GM23248 (cell line): ENCODE measurements at places on chromosomes 6 and 20. TPM values are rescaled to one million over a fixed set of nuclear protein-coding genes. Genes with fewer than 3 reads are reported as not detected.

Gene FRMD1
- total RNA-seq, result not detected in 2 replicates

Gene TPD52L2
- 198 and 214 TPM in 2 replicates for total RNA-seq

Gene PTPRA
- 27.4 and 50.8 TPM in 2 replicates for total RNA-seq

Gene HELZ2
- total RNA-seq, result 17.5 and 25.2 TPM in 2 replicates

Gene HLA-G
- not detected in 2 replicates for total RNA-seq

Gene LY6G6C
- not detected in 2 replicates for total RNA-seq

DNA sequence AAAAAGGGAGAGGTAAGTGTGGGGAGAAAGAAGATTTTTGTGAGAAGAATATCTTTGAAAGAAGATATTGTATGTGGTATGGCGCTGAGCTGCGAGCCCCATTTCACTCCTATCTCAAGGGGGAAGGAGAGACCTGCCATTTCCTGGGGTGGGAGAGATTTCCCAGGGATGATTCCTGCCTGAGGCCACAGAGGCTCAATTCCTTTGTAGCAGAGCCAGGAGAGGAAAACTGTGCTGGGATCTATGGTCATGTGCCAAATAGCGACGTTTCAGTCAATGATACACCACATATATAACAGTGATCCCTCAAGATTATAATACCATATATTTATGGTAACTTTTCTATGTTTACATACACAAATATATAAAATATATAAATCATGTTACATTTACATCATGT lies 28.9 kb downstream of the TCF21 start:
- no peaks in the 10 kb centered on the region for H3K27me3 ChIP-seq
- H3K4me1 ChIP-seq, result peaks cover 9% of the 10 kb centered on the region; the same call in 1 of the 2 replicates
- no peaks in the 10 kb centered on the region for H3K36me3 ChIP-seq
- H3K27ac ChIP-seq, result no peak overlapping the region
- DNase-seq, result no peak

DNA sequence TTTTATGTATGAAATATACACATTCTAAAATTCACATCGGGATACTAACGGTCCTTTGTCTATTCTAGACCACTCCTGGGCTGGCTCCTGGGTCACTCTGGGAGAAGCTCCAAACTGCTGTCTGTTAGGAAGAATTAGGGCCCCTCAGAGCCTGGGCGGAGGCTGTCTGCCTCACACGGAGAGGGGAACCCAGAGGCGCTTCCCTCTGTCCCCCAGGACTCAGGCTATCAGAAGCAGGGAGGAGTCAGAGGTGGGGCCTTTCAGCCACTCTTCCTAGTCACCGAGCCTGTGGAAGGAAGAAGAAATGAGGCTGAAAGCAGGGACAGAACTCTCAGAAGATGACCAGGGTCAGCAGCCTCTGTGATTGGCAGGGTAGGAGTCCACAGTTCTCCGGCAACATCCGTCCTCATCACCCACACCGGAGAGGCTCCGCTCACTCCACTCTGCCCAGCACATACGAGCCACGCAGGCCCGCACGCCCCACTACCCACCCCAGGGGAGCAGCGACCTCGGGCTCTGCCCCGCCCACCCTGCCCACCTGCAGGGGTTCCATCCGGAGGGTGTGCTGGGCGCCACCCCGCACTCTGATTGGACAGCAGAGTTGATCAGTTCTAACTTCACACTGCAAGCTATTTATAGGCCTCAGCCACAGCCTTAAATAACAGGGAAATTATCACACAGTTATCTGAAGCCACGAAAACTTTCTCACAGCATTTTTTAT lies 182.1 kb upstream of the AFDN start:
- no peaks in the 10 kb centered on the region for H3K27me3 ChIP-seq
- no peak overlapping the region for H3K4me3 ChIP-seq
- no peaks in the 10 kb centered on the region for H3K36me3 ChIP-seq
- H3K4me1 ChIP-seq, result no peaks in the 10 kb centered on the region
- no peak for DNase-seq

DNA sequence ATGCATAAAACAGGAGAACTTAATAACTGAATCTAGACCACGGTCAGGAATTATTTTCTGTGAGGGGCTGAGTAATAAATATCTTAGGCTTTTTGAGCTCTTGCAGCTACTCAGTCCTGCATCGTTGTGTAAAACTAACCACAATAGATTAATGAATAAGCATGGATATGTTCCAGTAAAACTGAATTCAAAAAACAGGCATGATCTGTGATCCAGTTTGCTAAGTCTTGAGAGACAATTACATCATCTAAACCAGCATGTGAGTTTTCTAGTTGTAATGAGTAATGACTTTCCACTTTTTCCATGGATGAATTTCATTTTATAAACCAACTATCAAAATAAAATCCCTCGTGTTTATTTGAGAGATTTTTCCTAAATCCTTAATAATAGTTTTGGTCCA lies 336.8 kb downstream of the RFPL4B start:
- no peak overlapping the region for H3K4me3 ChIP-seq
- peak; percentile 94 for DNase-seq
- H3K36me3 ChIP-seq, result no peaks in the 10 kb centered on the region
- peaks cover 23% of the 10 kb centered on the region for H3K4me1 ChIP-seq
- peak overlapping the region; percentile 61 for H3K27ac ChIP-seq

DNA sequence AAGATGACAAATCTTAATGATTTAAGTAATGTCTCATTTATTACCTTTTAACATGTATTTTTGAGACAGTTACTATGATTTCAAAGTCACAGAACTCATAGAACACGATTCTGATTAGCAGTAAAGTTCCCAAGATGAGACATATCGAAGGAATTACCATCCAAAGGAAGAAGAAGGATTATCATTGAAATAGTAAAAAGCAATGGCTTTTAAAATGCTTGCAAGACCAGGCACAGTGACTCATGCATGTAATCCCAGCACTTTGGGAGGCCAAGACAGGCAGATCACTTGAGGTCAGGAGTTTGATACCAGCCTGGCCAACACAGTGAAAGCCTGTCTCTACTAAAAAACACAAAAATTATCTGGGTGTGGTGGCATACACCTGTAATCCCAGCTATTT lies 219.2 kb downstream of the KHDC1L start:
- H3K27ac ChIP-seq, result no peak overlapping the region
- H3K27me3 ChIP-seq, result no peaks in the 10 kb centered on the region
- H3K4me1 ChIP-seq, result peaks cover 11% of the 10 kb centered on the region; the same call in 1 of the 2 replicates
- DNase-seq, result peak; percentile 40
- no peak overlapping the region for H3K4me3 ChIP-seq

GRCh38 chr6:39422238-39422637 lies 99.7 kb upstream of the KCNK16 start:
- H3K4me3 ChIP-seq, result no peak overlapping the region
- H3K4me1 ChIP-seq, result peaks cover 37% of the 10 kb centered on the region
- peak overlapping the region; percentile 47 for H3K27ac ChIP-seq
- H3K36me3 ChIP-seq, result no peaks in the 10 kb centered on the region
- no peaks in the 10 kb centered on the region for H3K27me3 ChIP-seq

GRCh38 chr6:1659816-1660215 lies 50.1 kb downstream of the FOXC1 start:
- no peak for DNase-seq
- no peaks in the 10 kb centered on the region for H3K36me3 ChIP-seq
- H3K27me3 ChIP-seq, result no peaks in the 10 kb centered on the region

GRCh38 chr20:4320291-4320690 lies 304.9 kb upstream of the RNF24 start:
- no peaks in the 10 kb centered on the region for H3K4me1 ChIP-seq
- no peak overlapping the region for H3K27ac ChIP-seq
- H3K36me3 ChIP-seq, result no peaks in the 10 kb centered on the region
- no peak for DNase-seq

DNA sequence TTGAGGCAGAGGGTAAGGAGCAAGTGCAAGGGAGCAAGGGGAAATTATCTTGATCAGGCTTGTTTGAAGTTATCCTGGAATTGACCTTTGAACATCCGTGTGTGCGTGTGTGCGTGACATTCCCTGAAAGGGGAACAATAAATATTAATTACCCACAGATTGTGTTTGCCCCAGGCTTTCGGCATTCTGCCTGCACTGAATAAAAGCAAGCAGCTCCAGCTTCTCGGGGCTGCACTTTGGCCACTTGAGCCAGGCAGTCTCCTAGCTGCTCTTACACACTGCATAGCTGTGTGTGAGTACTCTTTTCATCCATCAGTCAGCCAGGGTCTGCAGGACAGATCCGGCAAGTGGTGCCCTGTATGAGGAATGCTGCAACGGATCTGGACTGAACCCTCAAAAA lies 107.7 kb upstream of the BTN3A2 start:
- no peaks in the 10 kb centered on the region for H3K4me1 ChIP-seq
- H3K4me3 ChIP-seq, result no peak overlapping the region
- no peaks in the 10 kb centered on the region for H3K27me3 ChIP-seq
- H3K36me3 ChIP-seq, result no peaks in the 10 kb centered on the region
- H3K27ac ChIP-seq, result no peak overlapping the region

DNA sequence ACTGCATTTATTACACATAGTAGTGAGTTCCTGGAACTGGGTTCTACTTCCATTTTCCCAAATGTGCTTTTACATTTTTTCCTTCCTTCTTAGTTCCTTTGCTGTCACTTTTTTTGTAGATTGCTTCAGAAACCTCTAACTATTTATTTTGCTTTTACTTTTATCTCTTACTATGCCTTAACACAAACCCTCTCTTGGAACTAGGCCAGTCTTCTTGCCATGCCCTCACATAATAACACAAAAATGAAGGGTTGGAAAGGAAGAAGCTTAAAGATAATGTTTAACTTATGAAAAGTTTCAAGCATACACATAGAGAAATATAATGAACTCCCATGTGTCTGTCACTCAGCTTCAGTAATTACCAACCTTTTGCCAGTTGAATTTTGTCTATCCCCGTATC lies 27.1 kb downstream of the TOP1 start:
- no peaks in the 10 kb centered on the region for H3K36me3 ChIP-seq
- H3K27me3 ChIP-seq, result no peaks in the 10 kb centered on the region
- peaks cover 45% of the 10 kb centered on the region for H3K4me1 ChIP-seq
- no peak overlapping the region for H3K4me3 ChIP-seq
- no peak for DNase-seq
